ENCODE measurements at places on chromosomes 4 and X.

DNA sequence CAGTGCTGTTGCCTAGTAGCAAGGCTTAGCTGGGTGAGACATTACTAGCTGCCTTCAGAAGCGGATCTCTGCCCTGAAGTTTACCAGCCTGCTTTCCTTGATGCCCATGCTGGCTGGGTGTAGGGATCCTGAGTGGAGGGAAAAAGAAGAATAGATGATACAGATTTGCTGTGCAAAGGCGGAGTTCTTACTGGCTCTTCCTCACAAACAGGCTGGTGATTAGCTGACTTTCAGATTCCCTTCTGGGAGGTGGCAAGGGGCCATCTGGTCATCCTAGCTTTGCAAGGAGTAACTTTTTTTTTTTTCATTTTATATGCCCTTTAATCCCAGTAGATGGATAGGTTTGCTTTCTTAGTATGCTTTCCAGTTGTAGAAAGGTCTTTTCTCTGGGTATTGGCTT, 44.8 kb downstream of the SMARCA5 start:
- no peaks in the 10 kb centered on the region for H3K27me3 ChIP-seq
- no peaks in the 10 kb centered on the region for H3K4me1 ChIP-seq
- H3K4me3 ChIP-seq: no peak overlapping the region

DNA sequence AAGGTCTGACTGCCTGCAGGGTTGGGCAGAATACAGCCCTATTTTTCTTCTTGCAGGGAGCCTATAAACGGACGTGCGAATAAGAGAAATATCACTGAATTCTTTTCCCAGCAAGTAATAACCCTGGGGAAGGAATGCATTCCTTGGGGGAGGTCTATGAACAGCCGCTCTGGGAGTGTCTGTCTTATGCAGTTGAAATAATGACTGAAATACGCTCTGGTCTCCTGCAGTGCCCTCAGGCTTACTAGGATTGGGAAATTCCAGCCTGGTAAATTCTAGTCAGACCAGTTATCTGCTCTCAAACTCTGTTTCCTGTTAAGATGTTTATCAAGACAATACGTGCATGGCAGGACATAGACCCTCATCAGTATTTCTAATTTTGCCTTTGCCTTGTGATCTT, 72.1 kb upstream of the FAM241A start:
- no peak overlapping the region for H3K4me3 ChIP-seq
- H3K36me3 ChIP-seq: no peaks in the 10 kb centered on the region
- H3K27me3 ChIP-seq: no peaks in the 10 kb centered on the region

DNA sequence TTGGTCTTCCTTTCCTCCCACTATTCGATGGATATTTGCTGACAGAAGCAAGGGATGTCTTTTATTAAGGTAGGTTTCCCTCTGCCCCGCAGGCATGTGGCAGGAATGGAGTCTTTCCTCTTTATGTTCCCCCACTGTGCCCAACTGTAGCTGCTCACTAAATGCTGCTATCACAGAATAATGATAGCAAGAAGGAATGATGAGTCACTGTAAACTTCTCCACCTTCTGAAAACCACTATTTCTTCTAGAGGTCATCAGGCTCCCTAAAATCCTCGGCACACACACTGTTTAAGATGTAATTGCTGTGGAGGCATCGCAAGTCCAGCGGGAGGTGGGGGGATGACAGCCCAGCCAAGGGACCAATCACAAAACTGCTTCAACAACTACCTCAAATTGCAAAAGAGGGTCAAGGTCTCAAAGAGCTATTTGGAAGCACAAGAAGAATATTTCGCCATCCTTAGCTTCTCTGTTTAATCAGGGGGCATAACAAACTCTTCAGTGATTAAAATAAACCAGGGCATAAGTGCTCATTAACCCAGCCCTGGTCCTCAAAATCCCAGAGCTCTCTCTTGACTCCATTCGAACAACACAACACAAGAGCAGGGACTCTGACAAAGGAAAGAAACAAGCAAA, 13.9 kb downstream of the QDPR start:
- H3K4me1 ChIP-seq: peaks cover 5% of the 10 kb centered on the region
- H3K27ac ChIP-seq: no peak overlapping the region
- no peaks in the 10 kb centered on the region for H3K27me3 ChIP-seq
- peak; percentile 13 for DNase-seq
- no peak overlapping the region for H3K4me3 ChIP-seq
- H3K36me3 ChIP-seq: peaks cover 26% of the 10 kb centered on the region

- no peak for DNase-seq
- H3K27me3 ChIP-seq: peaks cover 11% of the 10 kb centered on the region
- no peaks in the 10 kb centered on the region for H3K36me3 ChIP-seq
- H3K27ac ChIP-seq: no peak overlapping the region
- no peaks in the 10 kb centered on the region for H3K4me1 ChIP-seq
These were observed 28.7 kb downstream of the TMEM31 start for GRCh38 chrX:103739421-103739820.

- H3K4me1 ChIP-seq: no peaks in the 10 kb centered on the region
- no peaks in the 10 kb centered on the region for H3K27me3 ChIP-seq
- no peak overlapping the region for H3K4me3 ChIP-seq
- no peak for DNase-seq
- no peaks in the 10 kb centered on the region for H3K36me3 ChIP-seq
- no peak overlapping the region for H3K27ac ChIP-seq
These were observed 288.0 kb upstream of the PPP1R2C start for GRCh38 chrX:43065978-43066377.

DNA sequence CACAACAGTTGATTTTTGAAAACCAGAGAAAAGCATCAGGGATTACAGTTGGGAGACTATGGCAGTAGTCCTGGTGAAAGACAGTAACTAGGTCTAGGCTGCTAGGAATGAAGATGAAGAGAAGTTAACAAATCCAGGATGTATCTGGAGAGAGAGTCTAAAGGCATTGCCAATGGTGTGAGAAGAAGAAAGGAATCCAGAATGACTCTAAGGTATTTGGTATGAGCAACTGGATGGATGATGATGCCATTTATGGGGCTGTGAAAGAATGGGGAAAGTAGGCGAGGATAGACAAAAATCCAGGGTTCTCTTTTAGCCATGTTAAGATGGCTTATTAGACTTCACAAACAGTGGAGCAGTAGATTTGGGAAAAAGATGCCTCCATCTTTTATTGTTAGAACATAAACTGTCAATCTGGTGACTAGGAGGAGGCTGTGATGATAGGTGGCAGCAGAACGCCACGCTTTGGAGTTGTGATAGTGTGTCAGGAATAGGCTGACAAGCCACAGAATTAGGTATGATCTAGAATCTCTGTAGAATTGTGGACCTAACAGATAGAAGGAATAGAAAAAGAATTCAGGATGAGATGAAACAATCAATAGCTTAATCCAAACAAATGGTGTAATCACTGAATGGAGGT, 27.3 kb upstream of the JADE1 start:
- H3K36me3 ChIP-seq: no peaks in the 10 kb centered on the region
- no peaks in the 10 kb centered on the region for H3K27me3 ChIP-seq
- no peak overlapping the region for H3K27ac ChIP-seq
- H3K4me1 ChIP-seq: peaks cover 3% of the 10 kb centered on the region

DNA sequence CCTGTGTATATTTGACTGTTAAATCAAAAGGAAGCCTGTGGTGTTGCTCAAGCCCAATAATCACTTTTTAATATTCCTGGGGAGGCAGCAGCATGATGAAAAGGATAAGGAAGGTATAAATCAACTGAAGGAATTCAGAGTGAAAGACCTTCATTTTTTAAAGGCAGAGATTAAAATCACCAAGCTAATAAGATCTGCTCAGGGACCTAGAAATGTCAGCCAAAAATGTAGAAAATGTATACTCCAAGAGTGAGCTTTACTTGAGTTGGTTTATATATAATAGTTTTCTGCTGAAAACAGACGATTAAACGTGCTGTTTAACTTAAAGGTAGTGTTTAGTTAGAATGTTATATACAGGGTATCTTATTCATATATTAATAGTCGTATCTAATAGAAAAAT, 549.3 kb downstream of the IQCM start:
- H3K27ac ChIP-seq: no peak overlapping the region
- no peaks in the 10 kb centered on the region for H3K36me3 ChIP-seq
- H3K4me1 ChIP-seq: no peaks in the 10 kb centered on the region
- DNase-seq: no peak
- no peaks in the 10 kb centered on the region for H3K27me3 ChIP-seq
- H3K4me3 ChIP-seq: no peak overlapping the region

GRCh38 chrX:94635003-94635402, 961.0 kb downstream of the FAM133A start:
- H3K36me3 ChIP-seq: no peaks in the 10 kb centered on the region

- no peak overlapping the region for H3K4me3 ChIP-seq
- DNase-seq: no peak
- no peaks in the 10 kb centered on the region for H3K4me1 ChIP-seq
- peaks cover 14% of the 10 kb centered on the region for H3K27me3 ChIP-seq
- no peak overlapping the region for H3K27ac ChIP-seq
These were observed 227.8 kb downstream of the STIM2 start for GRCh38 chr4:27088491-27088890.

DNA sequence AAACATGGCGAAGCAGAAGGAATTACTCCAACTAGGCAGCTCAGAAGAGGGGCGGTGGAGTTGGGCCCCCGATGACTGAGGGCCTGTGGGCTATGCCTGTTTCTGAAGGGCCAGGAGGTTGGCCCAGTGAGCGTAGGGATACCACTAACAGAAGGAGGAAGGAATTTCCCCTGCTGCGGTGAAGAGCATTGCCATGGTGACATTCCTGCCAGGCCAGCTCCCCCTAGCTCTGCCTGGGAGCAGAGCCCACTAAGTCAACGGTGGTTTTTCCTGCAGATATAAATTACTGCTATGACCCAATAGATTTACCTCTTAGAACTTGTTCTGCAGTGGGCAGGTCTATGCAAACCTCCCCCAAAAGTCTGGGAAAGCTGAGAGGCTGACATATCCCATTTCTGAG, 28.9 kb upstream of the HMX1 start:
- H3K4me1 ChIP-seq: no peaks in the 10 kb centered on the region
- no peak overlapping the region for H3K4me3 ChIP-seq
- H3K27ac ChIP-seq: no peak overlapping the region
- DNase-seq: no peak
- no peaks in the 10 kb centered on the region for H3K36me3 ChIP-seq
- H3K27me3 ChIP-seq: no peaks in the 10 kb centered on the region

DNA sequence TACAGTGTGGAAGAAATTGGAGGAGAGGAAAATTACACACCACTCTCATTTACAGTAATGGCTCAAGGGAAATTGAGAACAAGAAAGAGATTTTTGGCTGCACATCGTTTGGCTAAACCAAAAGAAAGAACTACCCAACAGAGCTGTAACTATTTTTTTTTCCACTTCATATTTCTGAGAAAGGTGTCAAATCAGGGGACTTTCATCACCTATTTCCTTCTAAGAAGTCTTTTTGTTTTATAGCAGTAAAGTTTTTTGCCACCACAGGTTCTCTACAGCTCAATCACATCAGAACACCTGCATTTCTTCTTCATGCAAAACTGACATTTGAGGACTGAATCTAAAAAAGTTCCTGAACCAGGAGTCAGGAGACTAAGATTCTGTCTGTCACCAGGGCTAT, 57.5 kb upstream of the TNIP3 start:
- H3K36me3 ChIP-seq: no peaks in the 10 kb centered on the region
- H3K27ac ChIP-seq: no peak overlapping the region
- H3K27me3 ChIP-seq: peaks cover 4% of the 10 kb centered on the region

DNA sequence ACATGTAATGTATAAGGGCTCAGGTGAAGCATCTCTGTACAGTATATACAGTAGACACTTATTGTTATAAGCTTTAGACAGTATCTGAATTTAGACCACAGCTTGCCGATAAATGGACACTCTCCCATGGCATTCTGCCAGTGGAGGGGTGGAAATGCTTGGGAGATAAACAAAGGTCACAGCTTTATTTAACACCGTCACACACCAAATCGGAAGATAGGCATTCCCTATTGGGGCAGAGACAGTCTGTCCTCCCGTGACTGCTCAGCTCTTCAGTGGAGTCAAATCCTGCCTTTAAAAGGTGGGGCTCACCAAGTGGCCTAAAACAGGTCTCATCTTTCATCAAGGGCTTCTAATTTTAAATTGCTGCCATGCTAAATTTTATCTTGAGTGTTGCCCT, 178.8 kb downstream of the CAMK2D start:
- no peak for DNase-seq
- H3K36me3 ChIP-seq: no peaks in the 10 kb centered on the region
- H3K4me3 ChIP-seq: no peak overlapping the region

- no peak overlapping the region for H3K4me3 ChIP-seq
- DNase-seq: no peak
- no peaks in the 10 kb centered on the region for H3K27me3 ChIP-seq
- H3K4me1 ChIP-seq: no peaks in the 10 kb centered on the region
- H3K27ac ChIP-seq: no peak overlapping the region
These were observed 72.0 kb upstream of the TRAM1L1 start for GRCh38 chr4:117157360-117157759.

DNA sequence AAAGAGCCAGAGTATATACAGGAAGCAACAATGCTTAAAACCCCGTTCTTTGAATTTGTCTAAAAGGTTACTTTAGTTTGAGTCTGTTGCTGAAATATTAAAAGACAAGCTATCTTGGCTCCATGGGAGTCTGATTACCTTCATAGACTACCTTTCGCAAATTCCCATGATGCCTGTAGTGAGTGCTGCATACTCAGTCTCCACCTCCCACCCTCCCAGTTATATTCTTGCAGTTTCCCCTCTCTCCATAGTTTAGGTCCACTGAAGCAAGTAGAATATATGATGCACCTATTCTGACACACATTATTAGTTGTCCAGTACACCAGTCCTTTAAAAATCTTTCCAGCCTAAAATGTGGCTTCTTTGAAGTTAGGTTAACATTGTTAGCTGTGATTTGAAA, 2.4 kb downstream of the CNKSR2 start:
- H3K36me3 ChIP-seq: no peaks in the 10 kb centered on the region
- no peaks in the 10 kb centered on the region for H3K4me1 ChIP-seq
- peaks cover 18% of the 10 kb centered on the region for H3K27me3 ChIP-seq
- H3K4me3 ChIP-seq: no peak overlapping the region

DNA sequence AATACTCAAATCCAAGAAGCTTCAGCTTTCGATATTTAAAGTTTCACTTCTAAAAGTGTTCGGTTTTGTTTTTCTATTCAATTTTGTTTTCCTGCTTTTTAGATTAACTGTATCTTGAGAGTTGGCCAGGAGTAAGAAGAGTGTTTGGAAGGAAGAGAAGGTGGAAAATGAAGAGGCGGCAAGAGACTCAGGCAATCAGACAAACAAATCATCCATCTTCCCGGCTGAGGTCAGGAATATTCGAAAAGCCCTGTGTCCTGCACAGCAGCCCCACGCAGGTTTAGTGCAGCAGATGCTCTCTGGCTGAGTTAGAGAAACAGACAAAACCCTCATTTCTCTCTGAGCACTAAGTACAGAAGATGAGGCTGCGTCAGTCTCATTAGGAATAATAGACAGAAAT, 330.3 kb upstream of the NOCT start:
- peaks cover 24% of the 10 kb centered on the region for H3K4me1 ChIP-seq
- no peaks in the 10 kb centered on the region for H3K27me3 ChIP-seq
- no peaks in the 10 kb centered on the region for H3K36me3 ChIP-seq
- H3K4me3 ChIP-seq: no peak overlapping the region
- DNase-seq: no peak

DNA sequence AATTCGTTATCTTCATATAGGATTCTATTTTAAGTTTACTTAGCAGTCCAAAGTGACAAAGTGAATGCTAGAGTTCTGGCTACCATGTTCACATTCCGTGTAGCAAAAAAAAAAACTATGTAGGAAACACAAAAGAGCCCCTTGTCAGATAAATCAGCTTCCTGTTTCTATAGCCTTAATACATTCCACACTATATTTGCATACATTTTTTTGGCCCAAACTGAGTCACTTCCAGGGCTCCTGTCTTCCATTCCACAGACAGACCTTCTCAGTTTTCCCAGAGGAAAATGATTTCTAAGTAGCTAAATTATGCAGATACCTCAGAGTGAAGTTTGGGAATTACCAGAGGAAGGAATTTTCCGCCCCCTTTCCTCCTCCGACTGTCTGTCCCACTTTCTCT, 841.9 kb upstream of the HS3ST1 start:
- H3K36me3 ChIP-seq: no peaks in the 10 kb centered on the region
- H3K27ac ChIP-seq: no peak overlapping the region
- no peak for DNase-seq
- no peaks in the 10 kb centered on the region for H3K27me3 ChIP-seq

- H3K4me1 ChIP-seq: no peaks in the 10 kb centered on the region
- H3K27ac ChIP-seq: no peak overlapping the region
These were observed 818.1 kb downstream of the FSTL5 start for GRCh38 chr4:161345741-161346140.
